Muscle of leg (tissue), 16 donors: ENCODE measurements at places on chromosomes 7 and 10.

GRCh38 chr7:75915416-75916156 lies 631 bp downstream of the POR start:
- peak; percentile 36 for DNase-seq

DNA sequence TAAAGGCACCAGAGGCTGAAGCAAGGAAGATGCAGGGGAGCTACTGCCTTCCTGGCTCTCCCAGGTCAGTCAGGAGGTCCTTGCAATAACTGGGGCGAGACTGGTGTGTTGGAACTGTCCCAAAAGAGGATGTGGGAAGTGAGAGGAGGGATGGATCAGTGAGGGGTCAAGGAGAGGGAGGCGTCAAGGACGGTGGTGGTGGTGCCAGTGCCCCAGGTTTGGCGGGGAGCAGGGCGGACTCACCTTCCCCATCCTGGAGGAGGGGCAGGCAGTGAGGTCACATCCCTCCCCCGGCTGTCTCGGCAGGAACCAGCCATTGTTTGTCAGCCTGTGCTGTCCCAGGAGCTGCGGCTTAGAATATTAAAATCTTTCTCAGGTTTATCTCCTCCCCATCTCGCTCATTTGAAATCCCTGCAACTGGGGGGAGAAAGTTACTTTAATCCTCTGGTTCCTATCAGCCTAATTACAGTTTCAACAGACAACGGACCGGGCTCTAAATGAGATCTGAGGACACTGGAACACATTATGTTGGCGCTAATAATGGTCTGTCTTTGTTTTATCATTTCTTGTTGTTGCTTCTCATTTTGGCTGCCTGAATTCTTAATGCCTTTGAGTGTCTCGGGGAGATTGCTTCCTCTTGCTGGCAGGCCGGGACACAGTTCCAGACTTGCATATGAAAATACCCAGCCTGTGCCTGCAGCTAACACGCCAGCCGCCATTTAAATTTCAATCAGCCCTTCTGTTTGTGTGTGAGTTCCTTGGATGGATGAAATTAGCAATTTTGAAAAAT lies 387.5 kb downstream of the RPS24 start:
- DNase-seq = no peak

DNA sequence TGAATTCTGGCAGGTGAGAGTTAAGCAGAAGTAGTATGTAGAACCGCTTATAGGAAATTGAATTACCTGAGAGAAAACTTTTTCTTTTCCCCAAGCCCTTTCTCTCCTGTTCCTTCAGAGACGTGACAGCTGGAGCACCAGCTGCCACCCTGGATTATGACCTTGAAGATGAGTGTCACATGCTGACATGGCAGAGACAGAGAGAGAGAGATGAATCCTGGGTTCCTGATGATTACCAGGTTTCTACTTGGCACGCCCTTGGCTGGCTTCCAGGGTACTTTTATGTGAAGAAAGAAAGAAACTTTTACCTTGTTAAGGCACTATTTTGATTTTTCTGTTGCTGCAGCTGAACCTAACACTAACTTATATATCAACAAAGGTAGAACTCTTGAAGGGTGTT lies 99.9 kb downstream of the GPR26 start:
- DNase-seq = no peak

DNA sequence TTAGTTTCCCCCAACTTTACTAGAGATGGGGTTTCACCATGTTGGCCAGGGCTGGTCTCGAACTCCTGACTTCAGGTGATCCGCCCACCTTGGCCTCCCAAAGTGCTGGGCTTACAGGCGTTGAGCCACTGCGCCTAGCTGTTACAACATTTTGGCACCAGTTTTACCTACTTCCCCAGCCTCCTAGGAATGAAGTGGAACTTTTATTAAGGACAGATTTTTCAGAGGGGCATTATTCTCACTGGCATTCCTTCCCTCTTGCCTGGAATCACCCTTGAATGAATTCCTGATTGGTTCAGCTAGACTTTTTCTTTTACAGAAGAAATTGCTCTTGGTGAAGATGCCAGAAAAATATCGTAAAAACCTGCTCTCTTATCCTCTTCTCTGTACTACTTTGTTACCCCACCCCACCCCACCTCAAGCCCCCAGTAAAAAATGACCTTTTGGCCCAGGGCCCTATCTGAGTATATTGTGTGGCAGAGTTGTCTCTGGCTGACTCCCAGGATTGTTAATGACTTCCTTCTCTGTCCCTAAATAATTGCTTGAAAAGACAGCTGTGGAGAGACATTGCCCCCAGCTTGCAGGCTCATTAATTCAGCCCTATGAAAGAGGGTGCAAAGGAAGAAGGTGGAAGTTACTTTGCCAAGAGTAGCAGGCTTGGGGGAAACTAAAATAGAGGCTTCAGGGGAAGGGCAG lies 189.6 kb downstream of the AUTS2 start:
- peak; percentile 50 for DNase-seq

DNA sequence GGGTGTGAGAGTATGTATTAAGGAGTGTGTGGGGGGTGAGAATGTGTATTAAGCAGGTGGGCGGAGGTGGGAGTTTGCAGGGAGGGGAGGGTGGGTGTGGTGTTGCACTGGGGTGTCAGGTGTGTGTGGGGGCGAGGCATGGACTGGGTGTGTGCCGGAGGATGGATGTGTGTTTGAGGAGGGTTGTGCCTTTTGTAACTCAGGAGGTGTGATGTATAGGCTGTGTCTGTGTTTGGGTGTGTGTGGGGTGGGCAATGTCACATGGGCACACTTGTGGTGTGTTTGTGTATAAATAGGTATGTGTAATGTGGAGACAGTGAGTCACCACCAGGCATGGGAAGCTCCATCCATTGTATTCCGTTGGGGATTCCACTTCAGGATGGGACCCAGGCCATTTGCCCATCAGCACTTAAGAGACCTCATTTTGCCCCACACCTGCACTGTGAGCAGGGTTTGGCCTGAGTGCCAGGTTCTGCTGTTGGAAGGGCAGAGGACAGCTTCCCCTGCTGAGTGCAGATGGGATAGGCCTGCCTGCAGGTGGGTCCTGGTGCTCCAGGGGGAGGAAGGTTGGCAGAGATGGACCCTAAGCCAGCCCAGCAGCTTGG lies 5.8 kb downstream of the UNC5B start:
- peak; percentile 10 for DNase-seq

DNA sequence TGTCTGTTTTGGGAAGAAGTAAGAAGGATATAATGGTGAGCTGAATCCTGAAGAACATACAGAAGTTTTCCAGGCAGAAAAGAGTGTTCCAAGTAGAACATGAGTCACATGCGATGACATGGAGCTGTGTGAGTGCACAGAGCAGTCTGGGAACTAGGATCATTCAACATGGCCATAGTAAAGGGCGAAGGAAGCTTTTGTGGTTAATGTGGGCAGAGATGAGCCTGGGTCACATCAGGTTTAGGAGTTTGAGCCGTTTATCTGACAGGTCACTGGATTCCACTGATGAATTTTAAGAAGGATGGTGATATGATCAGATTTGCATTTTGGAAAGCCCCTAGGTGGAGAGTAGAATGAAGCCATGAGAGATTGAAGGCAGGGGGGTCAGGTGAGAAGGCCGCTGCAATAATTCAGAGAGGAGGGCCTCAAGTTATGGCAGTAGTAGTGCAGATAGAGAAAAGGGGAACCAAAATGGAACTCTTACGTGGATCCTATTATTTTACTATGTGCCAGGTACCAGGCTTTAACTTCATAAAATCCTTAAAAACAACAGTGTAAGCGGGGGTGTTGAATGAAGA lies 171.3 kb downstream of the RNLS start:
- no peak for DNase-seq

DNA sequence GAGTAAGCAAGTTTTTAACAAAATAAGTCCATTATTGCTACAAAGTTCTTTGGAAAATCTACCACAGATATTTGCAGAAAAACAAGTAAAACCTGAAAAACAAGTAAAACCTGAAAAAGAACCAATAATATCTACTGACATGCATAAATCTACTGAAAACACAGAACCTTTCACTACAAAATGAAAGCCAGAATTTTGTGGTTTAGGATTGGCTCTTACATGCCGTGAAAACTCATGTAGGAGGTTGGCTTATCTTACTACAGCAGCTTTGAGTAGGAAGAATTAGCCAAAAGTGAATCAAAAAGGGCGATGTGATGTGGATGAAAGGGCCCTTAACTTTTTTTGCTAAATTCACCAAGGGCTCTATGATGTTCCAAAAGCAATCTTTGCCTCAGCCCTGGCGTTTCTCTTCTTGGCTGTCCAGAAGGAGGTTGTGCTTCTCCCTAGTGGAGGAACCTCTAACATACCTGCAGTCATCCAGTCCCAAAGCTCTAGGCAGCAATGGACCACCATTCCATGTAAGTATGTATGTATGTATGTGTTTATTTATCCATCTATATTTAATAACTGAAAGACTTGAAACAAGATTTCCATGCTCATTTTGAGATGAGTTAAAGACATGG lies 93.5 kb upstream of the ZNF804B start:
- no peak for DNase-seq

GRCh38 chr7:79217976-79218626 lies 235.4 kb downstream of the MAGI2 start:
- DNase-seq = no peak

- no peak for DNase-seq
These were observed 28.1 kb upstream of the SGMS1 start for GRCh38 chr10:50651808-50652207.

GRCh38 chr7:134013249-134013648 lies 113.9 kb upstream of the LRGUK start:
- DNase-seq = no peak

- peak; percentile 38 for DNase-seq
These were observed 20.1 kb downstream of the CCSER2 start for GRCh38 chr10:84348447-84348846.

DNA sequence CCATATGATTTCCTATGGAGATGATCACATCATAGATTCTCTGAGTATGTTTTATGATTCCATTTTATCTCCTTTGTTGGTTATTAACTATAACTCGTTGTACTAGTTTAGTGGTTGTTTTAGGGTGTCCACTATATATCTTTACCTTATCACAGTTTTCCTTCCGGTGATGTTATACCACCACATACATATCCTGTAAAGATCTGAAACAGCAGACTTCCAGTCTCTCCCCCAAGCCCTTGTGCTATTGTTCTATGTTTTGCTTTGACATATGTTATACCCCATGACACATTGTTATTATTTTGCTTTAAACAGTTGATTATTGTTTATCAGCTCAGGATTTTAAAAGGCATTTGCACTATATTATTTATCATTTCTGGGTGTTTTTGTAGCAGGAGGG lies 7.3 kb downstream of the IL15RA start:
- no peak for DNase-seq

GRCh38 chr7:18901351-18901750 lies 216.1 kb downstream of the TWIST1 start:
- peak; percentile 41 for DNase-seq

GRCh38 chr7:106177738-106178592 lies 65.9 kb upstream of the SYPL1 start:
- DNase-seq = peak; percentile 36

- peak; percentile 77 for DNase-seq
These were observed 69.1 kb downstream of the INPP5A start for GRCh38 chr10:132606536-132607316.

DNA sequence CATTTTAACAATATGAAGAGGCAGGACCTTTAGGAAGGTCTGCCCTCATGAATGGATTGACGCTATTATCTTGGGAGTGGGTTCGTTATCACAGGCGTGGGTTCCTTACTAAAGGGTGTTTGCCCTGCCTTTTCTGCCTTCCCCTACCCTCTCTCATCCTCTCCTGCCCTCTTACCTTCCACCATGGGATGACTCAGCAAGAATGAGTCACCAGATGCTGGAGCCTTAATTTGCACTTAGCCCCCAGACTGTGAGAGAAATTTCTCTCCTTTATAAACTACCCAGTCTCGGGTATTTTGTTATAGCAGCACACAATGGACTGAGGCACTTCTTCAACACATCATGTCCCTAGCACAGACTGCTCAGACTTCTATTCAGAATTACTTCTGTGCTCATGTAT lies 31.4 kb upstream of the ZNF32 start:
- no peak for DNase-seq

DNA sequence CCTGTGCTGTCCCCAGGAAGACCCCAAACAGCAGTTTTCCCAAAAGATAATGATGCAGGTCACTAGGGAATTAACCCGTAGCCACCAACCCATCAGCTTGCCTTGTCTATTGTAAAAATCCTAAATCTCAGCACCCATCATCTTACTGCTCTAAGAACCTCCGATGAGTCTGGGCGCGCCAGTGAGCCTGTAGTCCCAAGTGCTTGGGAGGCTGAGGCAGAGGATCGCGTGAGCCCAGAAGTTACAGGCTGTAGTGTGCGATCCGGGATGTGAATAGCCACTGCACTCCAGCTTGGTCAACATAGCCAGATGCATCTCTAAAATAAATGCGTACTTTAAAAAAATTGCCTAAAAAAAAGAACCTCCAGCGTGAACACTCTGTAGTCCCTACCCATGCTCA lies 951 bp downstream of the AS3MT start:
- peak; percentile 37 for DNase-seq

DNA sequence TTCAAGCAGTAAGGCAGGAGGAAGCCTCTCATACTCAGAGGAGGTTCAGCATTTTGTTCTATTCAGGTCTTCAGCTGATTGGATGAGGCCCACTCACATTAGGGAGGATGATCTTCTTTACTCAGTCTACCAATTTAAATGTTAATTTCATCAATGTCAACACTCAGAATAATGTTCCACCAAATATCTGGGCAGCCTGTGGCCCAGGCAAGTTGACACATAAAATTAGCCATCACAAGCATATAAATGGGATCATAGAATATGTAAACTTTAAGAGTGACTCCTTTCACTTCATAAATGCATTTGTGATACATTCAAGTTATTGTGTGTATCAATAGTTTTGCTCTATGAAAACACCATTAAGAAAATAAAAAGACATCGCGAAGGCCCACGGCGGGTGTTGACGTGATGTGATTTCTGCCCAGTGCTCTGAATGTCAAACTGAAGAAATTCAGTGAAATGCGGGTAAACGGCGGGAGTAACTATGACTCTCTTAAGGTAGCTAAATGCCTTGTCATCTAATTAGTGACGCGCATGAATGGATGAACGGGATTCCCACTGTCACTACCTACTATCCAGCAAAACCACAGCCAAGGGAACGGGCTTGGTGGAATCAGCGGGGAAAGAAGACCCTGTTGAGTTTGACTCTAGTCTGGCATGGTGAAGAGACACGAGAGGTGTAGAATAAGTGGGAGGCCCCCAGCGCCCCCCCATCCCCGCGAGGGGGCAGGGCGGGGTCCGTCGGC lies 536.1 kb upstream of the AUTS2 start:
- DNase-seq = peak; percentile 71

DNA sequence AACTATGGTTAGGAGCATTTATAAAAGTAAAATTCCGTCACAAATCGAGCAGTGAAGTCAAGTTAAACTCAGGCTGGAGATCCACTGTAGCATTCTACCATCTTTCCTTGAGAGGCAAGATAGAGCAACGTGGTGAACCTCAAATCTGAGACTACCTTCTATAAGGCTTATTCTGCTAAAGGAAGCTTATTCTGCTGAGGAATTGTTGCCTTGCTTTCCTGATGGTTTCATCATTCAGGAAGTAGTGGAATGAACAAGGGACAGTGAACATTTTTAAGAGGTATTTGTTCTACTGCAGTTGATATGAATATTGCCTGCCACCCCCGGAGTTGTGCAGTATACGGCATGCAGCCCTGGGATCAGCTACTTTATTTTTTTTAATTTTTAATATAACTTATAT lies 170.8 kb downstream of the VPS50 start:
- DNase-seq = no peak

GRCh38 chr7:133047321-133047720 lies 34.6 kb downstream of the CHCHD3 start:
- no peak for DNase-seq
